ENCODE measurements at places on chromosomes 4 and X. TPM values are rescaled to one million over a fixed set of nuclear protein-coding genes. Genes with fewer than 3 reads are reported as not detected.
A peak's percentile ranks its signal among the peaks of the same experiment; 100 is the strongest.

DNA sequence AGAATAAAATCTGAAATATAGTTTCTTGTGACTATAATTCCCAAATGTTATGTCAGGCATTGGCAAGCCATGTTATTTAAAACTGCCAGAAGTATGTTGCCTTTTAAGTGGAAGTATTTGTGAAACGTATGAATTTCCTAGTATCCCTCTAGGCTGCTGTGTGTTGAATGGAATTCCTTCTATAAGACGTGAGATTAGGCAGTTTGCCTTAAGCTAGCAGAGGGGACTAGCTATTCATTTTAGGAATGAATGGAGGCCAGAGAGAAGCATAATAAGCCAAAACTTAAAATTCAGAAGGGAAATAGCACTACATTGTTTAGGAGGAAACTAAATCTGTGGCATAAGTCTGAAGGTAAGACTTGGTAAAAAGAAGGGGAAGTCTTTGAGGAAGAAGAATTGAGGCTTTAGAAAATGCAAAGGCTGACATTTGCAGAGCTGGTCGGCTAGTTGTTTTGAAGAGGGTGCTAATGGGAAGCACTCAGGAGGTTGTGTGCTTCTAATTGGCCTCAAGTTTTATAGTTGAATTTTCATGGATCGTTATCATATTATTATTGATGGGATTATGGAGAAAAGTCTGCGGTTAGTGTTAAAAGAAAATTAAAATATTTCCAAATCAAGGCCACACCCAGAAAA lies 57.1 kb downstream of the TMEM131L start:
- DNase-seq = no peak

GRCh38 chrX:16903274-16904022 lies 33.3 kb upstream of the RBBP7 start:
- no peak for DNase-seq

DNA sequence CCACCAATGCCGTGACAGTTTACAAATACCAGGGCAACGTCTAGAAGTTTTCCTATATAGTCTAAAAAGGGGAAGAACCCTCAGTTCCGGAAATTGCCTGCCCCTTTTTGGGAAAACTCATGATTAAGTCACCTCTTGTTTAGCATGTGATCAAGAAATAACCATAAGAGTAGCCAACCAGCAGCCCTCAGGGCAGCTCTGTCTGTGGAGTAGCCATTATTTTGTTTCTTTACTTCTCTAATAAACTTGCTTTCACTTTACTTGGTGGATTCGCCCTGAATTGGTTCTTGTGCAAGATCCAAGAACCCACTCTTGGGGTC lies 20.0 kb upstream of the HOPX start:
- no peak for DNase-seq

Gene EDNRA
- total RNA-seq = not detected

Gene SPATA4
- total RNA-seq = 0.21 TPM

- DNase-seq = peak; percentile 70
Observed at GRCh38 chrX:100263650-100264049, 146.4 kb downstream of the PCDH19 start.

Gene ITGB1BP2
- 1.4 TPM for total RNA-seq

Gene FDCSP
- total RNA-seq = not detected

Data from MCF 10A (cell line).